ENCODE measurements at places on chromosomes 2 and 18.

- DNase-seq: no peak
Measured at GRCh38 chr2:53632714-53633113, 134.9 kb upstream of the CHAC2 start.

DNA sequence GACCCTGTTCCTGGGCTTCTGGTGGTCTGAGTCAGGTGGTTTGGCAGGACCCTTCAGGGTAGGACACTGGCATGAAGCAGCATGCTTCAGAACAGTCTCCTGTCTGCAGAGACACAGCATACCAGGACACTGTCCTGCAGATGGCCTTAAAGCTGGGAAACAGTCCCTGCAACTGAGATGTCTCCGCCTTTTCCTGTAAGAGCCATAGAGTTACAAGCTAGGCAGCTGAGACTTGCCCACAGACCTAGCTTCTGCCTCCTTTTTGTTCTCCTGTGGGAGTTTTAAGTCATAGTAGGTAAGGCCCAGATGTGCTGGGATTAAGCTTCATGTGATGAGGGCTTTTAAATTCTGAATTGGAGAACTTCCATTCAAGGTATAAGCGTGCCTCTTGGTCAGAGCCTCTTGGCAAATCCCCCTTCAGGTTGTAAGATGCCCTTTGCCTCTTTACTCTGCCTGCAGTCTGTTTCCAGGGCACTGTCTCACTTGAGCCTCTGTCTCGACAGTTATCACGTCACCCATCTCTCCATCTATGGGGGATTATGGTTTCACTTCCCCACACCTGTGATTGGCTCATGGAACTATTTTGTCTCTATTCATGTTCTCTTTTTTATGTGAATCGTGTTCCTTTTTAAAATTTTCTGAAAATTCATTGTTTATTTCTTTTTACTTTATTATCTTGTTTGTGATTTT is 51.8 kb downstream of the COA5 start:
- DNase-seq: no peak

DNA sequence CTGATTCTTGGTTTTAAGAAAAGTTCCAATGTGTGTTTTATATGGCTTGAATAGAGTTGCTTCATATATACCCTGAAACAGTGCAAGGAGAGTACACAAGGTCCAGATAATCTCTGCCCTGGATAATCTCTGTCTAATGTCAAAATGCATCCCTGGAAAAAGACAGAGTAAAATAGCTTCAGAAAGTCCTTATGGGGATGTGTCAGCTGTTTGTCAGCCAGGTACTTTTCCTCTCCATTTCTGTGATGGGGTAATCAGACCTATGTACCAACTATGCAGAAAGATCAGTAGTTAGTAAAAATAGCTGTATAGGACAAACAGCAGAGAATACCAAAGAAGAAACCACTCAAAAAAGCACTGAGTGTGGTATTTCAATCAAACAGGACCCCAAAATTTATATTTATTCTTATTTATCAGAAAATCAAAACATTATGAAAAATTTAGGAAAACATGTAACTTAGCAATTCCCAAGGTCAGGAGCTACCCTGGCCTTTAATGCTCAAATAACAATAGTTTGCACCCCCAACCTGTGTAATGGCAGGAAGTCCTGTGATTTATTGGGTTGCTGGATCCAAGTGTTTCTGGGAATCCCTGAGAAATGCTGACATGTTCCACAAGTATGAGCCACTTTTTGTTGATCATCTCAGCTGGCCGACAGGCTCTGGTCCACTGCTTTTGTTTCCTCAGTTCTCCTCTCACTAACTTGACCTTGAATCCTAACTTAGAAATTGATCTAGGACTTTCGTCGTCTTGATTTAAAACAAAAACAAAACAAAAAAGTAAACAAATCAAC is 69.6 kb downstream of the MDH1 start:
- DNase-seq: no peak

GRCh38 chr2:31138037-31138962 is at the start of gene GALNT14:
TSS of gene GALNT14 (minus strand) at chr2:31138440. CDS start at chr2:31138086, 354 bp downstream.
- DNase-seq: peak; percentile 88

DNA sequence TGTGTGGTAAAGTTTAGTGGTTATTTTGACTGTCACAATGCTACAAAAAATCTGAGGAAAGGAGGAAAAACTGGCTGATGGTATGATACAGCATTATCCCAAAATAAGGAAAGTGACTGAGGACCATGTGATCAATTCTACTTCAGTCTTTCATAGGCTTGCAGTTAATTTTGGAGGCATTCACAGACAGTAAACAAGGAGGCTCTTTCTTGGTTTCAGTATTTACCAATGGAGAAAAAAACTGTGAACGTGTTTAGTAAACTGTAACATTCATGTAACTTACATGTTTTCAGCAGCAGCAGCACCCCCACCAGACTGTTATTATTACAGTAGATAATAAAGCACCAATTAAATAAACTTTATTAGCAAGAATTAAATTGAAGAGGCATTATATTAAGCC is 50.0 kb downstream of the PAX3 start:
- DNase-seq: no peak

- DNase-seq: no peak
Measured at GRCh38 chr2:227473122-227473461, 1.1 kb downstream of the AGFG1 start.

DNA sequence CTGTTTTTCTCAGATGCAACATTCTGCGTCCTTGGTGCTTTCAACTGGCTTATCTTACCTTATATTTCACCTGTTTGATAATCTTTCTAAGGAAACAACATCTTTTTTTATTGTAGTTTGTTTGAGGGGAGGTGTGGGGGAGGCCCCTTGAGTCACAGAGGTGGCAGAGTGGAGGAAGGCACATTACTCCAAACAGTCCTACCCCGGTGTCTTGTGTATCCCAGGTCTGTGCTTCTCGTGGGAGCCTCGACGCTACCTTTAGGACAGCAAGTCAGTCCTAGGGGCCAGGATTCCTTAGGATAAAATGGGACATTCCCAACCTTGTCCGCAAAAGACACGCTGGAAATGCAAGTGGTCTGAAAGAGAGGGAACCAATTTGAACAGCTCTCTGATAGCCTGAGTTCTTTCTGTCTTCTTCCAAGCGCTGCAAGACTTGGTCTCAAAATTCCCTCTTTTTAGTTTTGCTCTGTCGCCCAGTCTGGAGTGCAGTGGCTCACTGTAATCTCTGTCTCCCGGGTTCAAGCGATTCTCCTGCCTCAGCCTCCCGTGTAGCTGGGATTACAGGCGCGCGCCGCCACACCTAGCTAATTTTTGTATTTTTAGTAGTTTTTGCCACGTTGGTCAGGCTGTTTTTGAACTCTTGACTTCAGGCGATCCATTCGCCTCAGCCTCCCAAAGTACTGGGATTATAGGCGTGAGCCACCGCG is 4.0 kb downstream of the GATA6 start:
- no peak for DNase-seq

DNA sequence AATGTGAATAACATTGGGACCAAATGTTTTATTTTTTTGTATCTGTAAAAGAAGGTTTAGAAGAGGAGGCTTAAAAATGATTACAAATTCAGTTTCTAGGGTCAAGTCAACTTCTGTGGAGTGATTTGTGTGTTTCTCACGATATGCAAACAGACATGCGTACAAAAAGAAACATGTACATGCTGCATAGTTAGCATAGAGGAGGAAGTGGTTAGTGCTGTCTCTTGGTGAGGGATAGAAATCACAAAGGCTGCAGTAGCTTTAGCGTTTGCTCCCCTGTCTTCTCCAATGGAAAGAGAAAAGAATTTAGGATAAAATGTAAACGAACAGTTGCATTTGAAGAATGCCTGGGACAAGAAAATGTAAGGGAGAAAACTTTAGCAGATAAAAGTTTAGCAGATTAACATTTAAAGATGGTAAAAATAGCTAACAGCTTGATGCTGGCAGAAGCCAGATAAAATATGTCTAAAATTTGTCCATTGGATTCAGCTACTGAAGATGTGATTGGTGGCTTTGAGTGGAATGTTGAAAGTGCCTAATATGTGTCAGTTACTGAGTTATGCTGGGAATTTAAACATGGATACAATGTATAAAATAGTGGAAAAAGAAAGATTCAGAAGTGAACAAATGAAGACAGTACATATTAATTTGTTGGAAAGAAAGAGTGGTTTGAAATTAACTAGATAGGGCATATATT is 44.9 kb downstream of the MALT1 start:
- no peak for DNase-seq

DNA sequence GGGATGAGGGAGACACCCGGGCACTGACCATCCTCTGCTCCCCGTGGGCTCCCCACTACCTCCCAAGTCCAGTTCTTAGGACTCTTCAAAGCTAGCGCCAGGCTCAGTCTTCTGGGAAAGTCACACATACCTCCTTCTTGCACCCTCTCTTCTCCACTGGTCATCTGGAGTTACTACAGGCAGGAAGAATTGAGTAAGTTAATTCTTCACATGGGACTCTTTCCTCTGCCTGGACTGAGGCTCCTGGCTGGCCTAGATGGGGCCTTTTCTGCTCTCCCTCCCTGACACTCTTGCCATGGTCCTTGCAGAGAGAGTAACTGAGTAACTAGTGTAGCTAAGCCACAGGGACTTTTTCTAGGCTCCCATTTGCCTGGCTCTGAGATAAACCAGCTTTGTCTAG is 96.5 kb upstream of the CELF4 start:
- DNase-seq: no peak

DNA sequence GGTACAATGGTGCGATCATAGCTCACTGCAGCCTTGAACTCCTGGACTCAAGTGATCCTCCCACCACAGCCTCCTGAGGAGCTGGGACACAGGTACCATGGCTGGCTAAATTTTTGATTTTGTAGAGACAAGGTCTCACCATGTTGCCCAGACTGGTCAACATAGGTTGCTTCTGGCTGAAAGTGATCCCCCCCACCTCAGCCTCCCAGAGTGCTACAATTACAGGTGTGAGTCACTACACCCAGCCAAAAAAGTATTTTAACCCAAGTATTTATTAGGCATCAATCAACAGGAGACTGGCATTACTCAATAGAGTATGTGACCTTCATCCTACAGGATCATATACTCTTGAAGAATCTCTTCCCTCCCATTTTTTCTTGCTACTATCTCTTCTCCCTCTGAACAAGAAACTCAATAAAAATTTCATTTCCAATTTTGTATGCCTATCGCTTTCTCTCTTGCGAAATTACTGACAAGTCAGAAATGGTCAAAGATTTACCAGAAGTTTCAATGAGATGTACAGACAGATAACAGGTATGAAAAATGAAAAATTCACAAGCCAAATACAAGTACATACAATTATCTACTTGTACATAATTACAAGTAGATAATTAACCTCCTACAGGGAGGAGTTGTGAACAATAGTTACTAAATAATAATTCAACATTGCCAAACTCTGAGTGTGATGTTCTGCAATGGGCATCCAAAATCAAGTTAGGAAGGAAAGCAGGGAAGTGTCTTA is 34.9 kb upstream of the CCNT2 start:
- DNase-seq: no peak

Measured in BE2C (cell line).